SK-N-DZ (cell line): ENCODE measurements at places on chromosomes 11 and 22.

GRCh38 chr11:76797341-76798201, 14.4 kb downstream of the TSKU start:
- no peak for DNase-seq

DNA sequence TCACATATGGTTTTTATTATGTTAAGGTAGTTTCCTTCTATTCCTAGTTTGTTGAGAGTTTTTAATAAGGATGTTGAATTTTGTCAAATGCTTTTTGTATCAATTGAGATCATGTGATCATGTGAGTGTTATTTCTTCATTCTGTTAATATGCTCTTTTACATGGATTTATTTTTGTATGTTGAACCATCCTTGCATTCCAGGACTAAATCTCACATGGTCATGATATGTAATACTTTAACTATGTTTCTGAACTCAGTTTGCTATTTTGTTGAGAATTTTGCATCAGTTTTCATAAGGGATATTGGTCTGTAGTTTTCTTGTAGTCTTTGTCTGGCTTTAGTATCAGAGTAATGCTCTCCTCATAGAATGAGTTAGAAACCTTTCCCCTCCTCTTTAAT, 43.2 kb downstream of the KCNQ1 start:
- DNase-seq = no peak

DNA sequence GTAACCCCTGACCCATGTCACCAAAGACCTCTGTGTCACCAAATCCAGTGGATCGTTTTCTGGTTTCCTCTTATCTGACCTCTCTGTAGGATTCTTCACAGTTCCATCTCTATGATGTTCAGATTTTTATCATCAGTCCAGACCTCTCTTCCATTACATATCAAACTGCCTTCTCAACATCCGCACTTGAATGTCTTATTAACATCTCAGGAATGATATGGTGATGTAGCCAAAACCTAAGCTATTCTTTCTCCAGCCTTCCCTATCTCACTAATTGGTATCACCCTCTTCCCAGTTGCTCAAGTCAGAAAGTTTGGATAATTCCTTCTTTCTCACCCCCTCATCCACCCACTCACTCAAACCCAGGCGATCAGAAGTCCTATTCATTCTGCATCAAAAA, 13.4 kb downstream of the APLNR start:
- DNase-seq = no peak

DNA sequence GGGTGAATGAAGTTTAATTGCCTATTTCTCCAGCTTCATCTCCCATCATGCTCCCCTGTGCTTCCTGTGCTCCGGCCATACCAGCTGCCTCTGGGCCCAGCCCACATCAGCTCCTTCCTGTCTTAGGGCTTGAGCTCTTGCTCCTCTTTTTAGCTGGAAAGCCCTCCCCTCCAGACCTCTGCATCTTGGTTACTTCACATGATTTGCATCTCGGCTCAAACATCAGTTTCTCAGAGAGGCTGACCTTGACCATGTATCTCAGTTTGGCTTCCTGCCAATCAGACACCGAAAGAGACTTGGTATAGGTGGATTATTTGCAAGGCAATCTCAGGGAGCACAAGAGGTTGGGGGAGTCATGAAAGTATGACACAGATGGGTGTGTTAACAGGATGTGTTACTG, 73.2 kb upstream of the TIMP3 start:
- no peak for DNase-seq

GRCh38 chr22:26056455-26057200, 112.6 kb upstream of the SEZ6L start:
- no peak for DNase-seq

GRCh38 chr11:7252683-7253213, 1.0 kb downstream of the SYT9 start:
- DNase-seq = no peak

- no peak for DNase-seq
Observed at GRCh38 chr22:30640361-30640760, 4.8 kb downstream of the SLC35E4 start.
